ENCODE measurements at places on chromosomes 4 and X. TPM values are rescaled to one million over a fixed set of nuclear protein-coding genes. Genes with fewer than 3 reads are reported as not detected.

Gene GAGE12F
- total RNA-seq = not detected

Gene TBX22
- not detected for total RNA-seq

Gene P2RY4
- 0.33 TPM for total RNA-seq

GRCh38 chr4:168509786-168510185, 12.9 kb downstream of the PALLD start:
- no peak for DNase-seq

GRCh38 chr4:142485452-142485851, 360.6 kb downstream of the INPP4B start:
- no peak for DNase-seq

GRCh38 chr4:38017609-38018008, 57.4 kb downstream of the PTTG2 start:
- no peak for DNase-seq

GRCh38 chr4:10276152-10276551, 159.6 kb upstream of the WDR1 start:
- no peak for DNase-seq

All from breast epithelium (tissue), 4 donors.